ENCODE measurements at places on chromosomes 1 and 21. TPM values are rescaled to one million over a fixed set of nuclear protein-coding genes. Genes with fewer than 3 reads are reported as not detected.

The BCL2L15 gene
- total RNA-seq = 13.5 TPM

GRCh38 chr21:18917622-18918021 lies 514.0 kb upstream of the TMPRSS15 start:
- H3K36me3 ChIP-seq = no peaks in the 10 kb centered on the region
- DNase-seq = no peak
- no peaks in the 10 kb centered on the region for H3K4me1 ChIP-seq
- no peak overlapping the region for H3K27ac ChIP-seq
- no peaks in the 10 kb centered on the region for H3K27me3 ChIP-seq
- H3K4me3 ChIP-seq = no peak overlapping the region

- H3K27me3 ChIP-seq = peaks cover 3% of the 10 kb centered on the region
- peaks cover 5% of the 10 kb centered on the region for H3K4me1 ChIP-seq
- H3K36me3 ChIP-seq = no peaks in the 10 kb centered on the region
- H3K27ac ChIP-seq = no peak overlapping the region
Measured at GRCh38 chr21:44840771-44841170, 22.9 kb upstream of the SUMO3 start.

The NR0B2 gene
- total RNA-seq = 34.8 TPM

DNA sequence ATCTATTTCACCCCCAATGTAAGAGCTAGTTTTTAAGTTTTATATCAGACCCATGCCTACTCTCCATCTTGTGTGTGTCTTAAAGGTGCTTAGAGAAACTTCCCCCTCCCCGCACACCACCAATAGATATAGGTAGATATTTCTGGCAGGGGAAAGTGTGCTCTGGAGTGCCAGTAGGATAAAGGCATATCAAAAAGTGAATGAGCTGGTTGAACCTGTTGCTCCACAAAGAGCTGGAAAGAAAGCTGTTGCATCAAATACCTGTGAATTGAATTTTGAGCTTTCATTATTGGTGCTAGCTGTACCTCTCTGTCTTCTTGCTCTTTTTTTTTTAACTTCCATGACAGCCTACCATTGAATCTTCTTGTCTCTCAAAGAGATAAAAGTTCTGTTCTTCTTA lies 32.8 kb downstream of the ARID1A start:
- DNase-seq = no peak
- no peak overlapping the region for H3K27ac ChIP-seq
- no peak overlapping the region for H3K4me3 ChIP-seq
- no peaks in the 10 kb centered on the region for H3K27me3 ChIP-seq

DNA sequence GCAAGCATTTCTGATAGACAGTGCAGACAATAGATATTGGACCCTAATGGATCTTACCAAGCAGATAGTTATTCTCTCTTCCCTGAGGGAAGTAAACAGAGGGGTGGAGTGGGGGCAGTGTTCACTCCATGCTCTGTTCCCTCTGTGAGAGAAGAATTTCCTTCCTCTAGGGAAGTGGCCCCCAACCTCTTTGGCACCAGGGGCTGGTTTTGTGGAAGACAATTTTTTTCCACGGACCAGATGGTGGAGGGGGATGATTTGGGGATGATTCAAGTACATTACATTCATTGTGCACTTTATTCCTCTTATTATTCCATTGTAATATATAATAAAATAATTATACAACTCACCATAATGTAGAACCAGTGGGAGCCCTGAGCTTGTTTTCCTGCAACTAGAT lies 459.9 kb downstream of the ADGRL2 start:
- H3K36me3 ChIP-seq = no peaks in the 10 kb centered on the region
- H3K4me3 ChIP-seq = no peak overlapping the region
- no peak for DNase-seq

DNA sequence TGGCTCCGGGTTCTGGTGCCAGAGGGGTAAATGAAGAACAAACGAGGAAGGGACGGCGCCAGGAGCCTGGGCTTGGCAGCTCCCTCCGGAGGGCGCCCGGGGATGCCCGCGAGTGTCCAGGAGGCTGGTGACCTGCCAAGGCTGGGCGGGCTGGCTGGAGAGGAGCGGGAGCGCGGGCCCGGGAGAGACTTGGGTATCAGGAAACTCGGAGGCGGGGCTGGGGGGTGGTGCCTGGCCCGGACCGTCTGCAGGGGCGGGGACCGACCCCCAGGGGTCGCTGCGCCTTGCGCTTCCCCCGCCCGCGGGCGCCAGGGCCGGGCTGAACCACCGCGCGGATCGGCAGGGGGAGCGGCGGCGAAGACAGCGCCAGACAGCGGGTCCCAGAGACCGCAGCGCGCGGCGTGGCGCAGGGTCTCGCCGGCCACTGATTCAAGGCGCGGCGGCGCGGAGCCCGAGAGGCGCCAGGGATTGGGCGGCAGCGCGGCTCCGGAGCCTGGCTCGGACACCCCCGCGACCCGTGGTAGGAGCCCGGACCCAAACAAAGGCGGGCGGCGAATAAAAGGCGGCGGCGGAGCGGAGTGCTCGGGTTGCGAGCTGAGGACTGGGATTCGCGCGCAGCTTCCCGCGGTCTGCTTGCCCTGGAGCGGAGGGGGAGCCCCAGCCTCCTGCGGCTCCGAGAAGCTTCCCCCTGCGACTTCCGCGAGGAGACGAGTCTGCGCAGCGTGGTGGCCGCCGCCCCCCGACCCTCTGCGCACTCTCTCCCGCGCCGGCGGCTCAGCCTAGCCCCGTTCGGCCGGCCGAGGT lies at the start of gene DISP3:
DISP3 (plus strand) TSS at position 585 of the 804 bp plus-strand sequence. CDS start 21,838 bp downstream, outside the sequence.
- peaks cover 24% of the 10 kb centered on the region for H3K27me3 ChIP-seq
- H3K4me1 ChIP-seq = peaks cover 22% of the 10 kb centered on the region
- H3K27ac ChIP-seq = no peak within 1 kb of the TSS
- H3K4me3 ChIP-seq = peak within 1 kb of the TSS; percentile 36

GRCh38 chr1:116949213-116949985 lies 39.7 kb downstream of the PTGFRN start:
- no peak for DNase-seq
- no peak overlapping the region for H3K27ac ChIP-seq
- H3K4me1 ChIP-seq = no peaks in the 10 kb centered on the region
- no peaks in the 10 kb centered on the region for H3K27me3 ChIP-seq
- H3K4me3 ChIP-seq = no peak overlapping the region

- H3K4me1 ChIP-seq = peaks cover 24% of the 10 kb centered on the region
- no peaks in the 10 kb centered on the region for H3K36me3 ChIP-seq
- H3K27ac ChIP-seq = no peak overlapping the region
- DNase-seq = no peak
- no peaks in the 10 kb centered on the region for H3K27me3 ChIP-seq
- H3K4me3 ChIP-seq = no peak overlapping the region
Measured at GRCh38 chr1:1862905-1863547, 27.9 kb downstream of the GNB1 start.

DNA sequence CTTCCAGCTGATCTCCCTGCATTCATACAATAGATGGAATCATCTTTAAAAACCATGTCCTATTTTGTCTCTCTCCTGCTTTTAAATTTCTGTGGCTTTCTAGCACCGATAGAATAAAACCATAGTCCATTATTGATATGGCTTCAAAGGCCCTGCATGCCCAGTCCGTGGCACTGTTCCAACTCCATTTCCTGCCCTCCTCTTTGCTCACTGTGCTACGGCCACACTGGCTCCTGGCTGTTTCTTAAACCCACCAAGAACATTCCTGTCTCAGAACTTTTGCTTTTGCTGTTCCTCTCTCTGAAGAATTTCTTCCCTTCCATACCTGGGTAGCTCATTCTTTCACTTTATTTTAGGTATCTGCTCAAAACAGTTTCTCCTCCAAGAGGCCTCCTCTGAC lies 7.2 kb downstream of the SLAMF1 start:
- no peaks in the 10 kb centered on the region for H3K36me3 ChIP-seq
- H3K27ac ChIP-seq = no peak overlapping the region
- H3K4me1 ChIP-seq = peaks cover 21% of the 10 kb centered on the region
- no peaks in the 10 kb centered on the region for H3K27me3 ChIP-seq

The COQ8A gene
- total RNA-seq = 134 TPM

DNA sequence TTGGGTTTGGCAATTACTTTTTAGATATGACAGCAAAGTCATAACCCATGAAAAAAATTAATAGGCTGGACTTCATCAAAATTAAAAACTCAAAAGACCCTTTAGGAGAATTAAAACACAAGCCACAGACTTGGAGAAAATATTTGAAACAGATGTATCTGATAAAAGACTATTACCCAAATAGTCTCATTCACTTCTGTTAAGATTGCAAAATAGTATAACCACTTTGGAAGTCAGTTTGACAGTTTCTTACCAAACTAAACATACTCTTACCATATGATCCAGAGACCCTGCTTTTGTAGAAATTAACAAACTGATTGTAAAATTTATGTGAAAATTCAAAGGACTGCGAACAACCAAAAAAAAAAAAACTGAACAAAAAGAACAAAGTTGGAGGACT lies 32.5 kb upstream of the SLC44A3 start:
- no peak overlapping the region for H3K27ac ChIP-seq
- no peaks in the 10 kb centered on the region for H3K27me3 ChIP-seq
- no peaks in the 10 kb centered on the region for H3K36me3 ChIP-seq
- H3K4me1 ChIP-seq = peaks cover 26% of the 10 kb centered on the region

DNA sequence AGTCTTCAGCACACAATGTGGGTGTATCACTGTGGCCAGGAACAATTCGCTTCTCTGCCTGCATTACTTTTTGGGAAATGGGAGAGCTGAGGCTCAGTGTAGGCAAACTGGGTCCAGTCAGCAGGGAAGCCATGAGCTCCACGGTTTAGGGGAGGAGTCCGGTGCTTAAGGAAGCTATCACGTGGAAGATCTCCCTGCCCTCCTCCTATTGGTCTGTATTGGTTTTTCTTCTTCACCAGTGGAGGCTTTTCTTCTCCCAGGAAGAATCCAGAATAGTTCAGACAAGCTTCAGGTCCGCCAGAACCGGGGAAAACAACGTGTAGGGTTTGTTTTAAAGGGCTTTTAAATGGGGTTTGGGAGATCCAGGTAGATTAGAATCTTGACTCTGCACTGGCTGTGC lies 156.2 kb upstream of the CAMK1G start:
- H3K27ac ChIP-seq = no peak overlapping the region
- H3K27me3 ChIP-seq = no peaks in the 10 kb centered on the region
- H3K4me3 ChIP-seq = no peak overlapping the region

- no peak overlapping the region for H3K27ac ChIP-seq
- no peaks in the 10 kb centered on the region for H3K36me3 ChIP-seq
- DNase-seq = peak; percentile 4
- H3K27me3 ChIP-seq = no peaks in the 10 kb centered on the region
- no peak overlapping the region for H3K4me3 ChIP-seq
Measured at GRCh38 chr1:228332797-228333738, 73.6 kb downstream of the TRIM11 start.

The LCE1D gene
- not detected for total RNA-seq

GRCh38 chr1:14345946-14346550 lies 252.4 kb upstream of the KAZN start:
- no peak overlapping the region for H3K4me3 ChIP-seq
- H3K4me1 ChIP-seq = no peaks in the 10 kb centered on the region
- H3K27me3 ChIP-seq = no peaks in the 10 kb centered on the region
- H3K36me3 ChIP-seq = no peaks in the 10 kb centered on the region

The ETNK2 gene
- total RNA-seq = 15.8 TPM

The LRRC7 gene
- 1.3 TPM for total RNA-seq

The AADACL4 gene
- not detected for total RNA-seq

DNA sequence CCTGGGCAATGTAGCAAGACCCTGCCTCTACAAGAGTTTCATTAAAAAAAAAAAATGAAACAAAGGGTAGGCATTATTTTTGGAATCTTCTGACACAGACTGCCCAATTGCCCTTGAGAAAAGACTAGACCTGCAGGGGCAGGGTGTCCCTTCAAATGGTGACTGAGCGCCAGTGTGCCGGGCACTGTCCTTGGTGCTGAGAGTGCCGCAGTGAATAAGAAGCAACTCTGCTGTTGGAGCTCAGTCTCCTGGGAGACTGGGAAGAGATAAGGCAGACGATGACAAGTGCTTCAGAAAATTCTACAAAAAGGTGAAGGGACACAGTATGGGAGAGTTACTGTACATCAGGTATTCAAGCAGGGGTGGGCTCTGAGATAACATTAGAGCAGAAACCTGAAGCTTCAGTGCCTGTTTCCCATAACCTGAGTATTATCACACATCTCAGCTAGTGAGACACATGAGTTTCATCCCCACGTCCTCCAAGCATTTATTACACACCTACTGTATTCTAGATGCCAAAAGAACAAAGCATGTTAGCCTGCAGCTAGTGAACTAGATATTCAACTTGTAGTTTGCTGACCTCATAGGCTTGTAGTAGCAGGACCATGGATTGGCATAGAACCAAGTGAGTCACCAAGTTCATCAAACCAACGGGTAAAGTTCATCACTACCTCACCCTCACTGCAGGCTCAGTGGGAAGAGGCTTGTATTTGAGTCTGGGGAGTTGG lies 18.4 kb upstream of the RPL11 start:
- no peak overlapping the region for H3K27ac ChIP-seq
- no peaks in the 10 kb centered on the region for H3K4me1 ChIP-seq
- no peak overlapping the region for H3K4me3 ChIP-seq
- H3K27me3 ChIP-seq = no peaks in the 10 kb centered on the region
- H3K36me3 ChIP-seq = no peaks in the 10 kb centered on the region

GRCh38 chr1:101115112-101115511 lies 89.5 kb upstream of the DPH5 start:
- H3K27me3 ChIP-seq = no peaks in the 10 kb centered on the region
- no peak overlapping the region for H3K4me3 ChIP-seq
- no peaks in the 10 kb centered on the region for H3K4me1 ChIP-seq
- H3K27ac ChIP-seq = no peak overlapping the region

The REN gene
- total RNA-seq = not detected

- peaks cover 40% of the 10 kb centered on the region for H3K4me1 ChIP-seq
- no peaks in the 10 kb centered on the region for H3K36me3 ChIP-seq
Measured at GRCh38 chr1:207867136-207868109, 43.5 kb downstream of the CD34 start.

- no peaks in the 10 kb centered on the region for H3K4me1 ChIP-seq
- H3K27me3 ChIP-seq = no peaks in the 10 kb centered on the region
- H3K27ac ChIP-seq = no peak overlapping the region
- H3K4me3 ChIP-seq = no peak overlapping the region
Measured at GRCh38 chr21:21458124-21458631, 460.0 kb downstream of the NCAM2 start.

GRCh38 chr1:97567000-97567749 lies 353.7 kb downstream of the DPYD start:
- no peaks in the 10 kb centered on the region for H3K27me3 ChIP-seq
- no peaks in the 10 kb centered on the region for H3K4me1 ChIP-seq
- H3K4me3 ChIP-seq = no peak overlapping the region
- H3K36me3 ChIP-seq = no peaks in the 10 kb centered on the region
- no peak for DNase-seq

The FASLG gene
- not detected for total RNA-seq

- DNase-seq = peak; percentile 54
- H3K27ac ChIP-seq = peak overlapping the region; percentile 87
- H3K27me3 ChIP-seq = no peaks in the 10 kb centered on the region
- H3K36me3 ChIP-seq = no peaks in the 10 kb centered on the region
- H3K4me3 ChIP-seq = peak overlapping the region; percentile 20
Measured at GRCh38 chr1:207868251-207868773, 42.6 kb downstream of the CD34 start.

The OVAAL gene
- not detected for total RNA-seq

DNA sequence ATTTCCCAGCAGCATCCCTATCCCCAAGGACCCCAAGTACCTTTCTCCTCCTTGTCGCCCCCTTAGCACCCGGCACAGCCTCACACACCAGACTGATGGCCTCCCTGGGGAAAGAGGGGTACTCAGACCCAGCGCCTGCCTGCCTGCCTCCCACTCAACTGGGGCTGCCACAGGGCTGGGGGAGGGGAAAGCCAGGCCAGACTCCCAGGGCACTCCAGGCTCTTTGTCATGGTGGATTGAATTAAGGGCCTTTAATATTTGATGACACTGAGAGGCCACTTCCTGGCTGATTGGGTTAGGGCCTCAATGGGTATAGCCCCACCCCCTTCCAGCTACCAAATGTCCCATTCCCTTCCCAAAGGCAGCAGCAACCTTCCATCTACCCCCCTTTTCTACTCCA lies 1.8 kb downstream of the SHC1 start:
- peaks cover 42% of the 10 kb centered on the region for H3K4me1 ChIP-seq
- peaks cover 7% of the 10 kb centered on the region for H3K36me3 ChIP-seq
- no peak overlapping the region for H3K4me3 ChIP-seq
- H3K27ac ChIP-seq = peak overlapping the region; percentile 96
- no peak for DNase-seq
- H3K27me3 ChIP-seq = no peaks in the 10 kb centered on the region

All from body of pancreas (tissue), 4 donors.